Stimulated activated CD4-positive, alpha-beta T cell treated with anti-CD3 and anti-CD28 coated beads, Interleukin-4, amount 100 ng/mL, for 24 hours (primary cell): ENCODE measurements at places on chromosomes 16 and 17.

DNA sequence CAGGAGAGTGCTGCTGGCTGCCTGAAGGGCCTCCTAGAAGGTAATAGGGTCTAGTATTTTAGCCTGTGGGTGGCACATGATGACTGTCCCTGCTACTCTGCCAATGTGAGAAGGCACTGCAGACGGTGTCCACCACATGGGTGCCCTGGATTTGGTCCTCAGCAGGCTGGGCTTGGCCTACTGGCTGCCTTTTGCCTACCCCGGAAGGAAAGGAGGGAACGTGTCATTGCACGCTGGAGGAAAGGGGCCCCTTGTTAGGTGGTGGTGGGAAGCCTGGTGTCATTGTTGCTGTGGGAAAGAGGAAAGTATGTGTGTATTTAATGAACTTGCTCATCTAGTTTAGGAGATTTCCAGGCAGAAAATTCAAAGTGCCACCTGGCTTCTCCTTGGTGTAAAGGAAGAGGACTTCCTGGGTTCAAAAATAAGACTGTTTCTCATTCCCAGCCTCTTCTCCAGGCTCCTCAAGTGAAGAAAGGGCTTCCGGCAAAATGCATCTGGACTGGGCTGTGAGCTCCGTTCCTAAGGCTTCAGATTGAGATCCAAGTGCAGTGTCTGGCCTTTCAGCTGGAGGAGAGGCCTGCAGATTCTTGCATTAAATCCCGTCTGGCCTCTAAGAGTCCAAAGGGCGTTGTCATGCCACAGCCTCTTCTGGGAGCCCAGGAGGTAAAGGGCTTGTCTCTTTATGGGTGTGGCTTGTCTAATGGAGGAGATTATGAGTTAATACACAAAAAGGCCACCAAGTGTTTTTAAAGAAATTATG lies 55.1 kb downstream of the RPTOR start:
- DNase-seq = no peak

- DNase-seq = no peak
Measured at GRCh38 chr16:62882552-62883221, 846.4 kb upstream of the CDH8 start.

DNA sequence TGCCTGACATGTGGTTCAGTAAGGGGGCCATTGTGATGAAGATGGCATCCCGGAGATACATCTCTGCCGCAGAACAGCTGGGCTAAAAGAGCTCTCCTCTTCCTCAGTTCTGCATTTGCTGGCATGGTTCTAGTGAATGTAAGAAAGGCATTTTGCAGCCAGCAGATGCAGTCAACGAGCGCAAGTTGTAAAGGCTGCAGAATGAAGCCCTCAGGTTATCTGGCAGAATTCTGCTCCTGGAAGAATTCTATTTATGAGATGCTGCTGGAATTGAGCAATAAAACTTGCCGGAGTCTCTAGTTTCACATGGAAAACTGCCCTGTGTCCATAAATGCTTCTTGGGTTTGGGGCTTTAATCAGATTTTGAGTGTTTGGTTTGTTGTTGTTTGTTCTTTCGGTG lies 176.8 kb upstream of the HSBP1 start:
- no peak for DNase-seq

- DNase-seq = no peak
Measured at GRCh38 chr17:71975331-71975801, 145.5 kb upstream of the SOX9 start.

DNA sequence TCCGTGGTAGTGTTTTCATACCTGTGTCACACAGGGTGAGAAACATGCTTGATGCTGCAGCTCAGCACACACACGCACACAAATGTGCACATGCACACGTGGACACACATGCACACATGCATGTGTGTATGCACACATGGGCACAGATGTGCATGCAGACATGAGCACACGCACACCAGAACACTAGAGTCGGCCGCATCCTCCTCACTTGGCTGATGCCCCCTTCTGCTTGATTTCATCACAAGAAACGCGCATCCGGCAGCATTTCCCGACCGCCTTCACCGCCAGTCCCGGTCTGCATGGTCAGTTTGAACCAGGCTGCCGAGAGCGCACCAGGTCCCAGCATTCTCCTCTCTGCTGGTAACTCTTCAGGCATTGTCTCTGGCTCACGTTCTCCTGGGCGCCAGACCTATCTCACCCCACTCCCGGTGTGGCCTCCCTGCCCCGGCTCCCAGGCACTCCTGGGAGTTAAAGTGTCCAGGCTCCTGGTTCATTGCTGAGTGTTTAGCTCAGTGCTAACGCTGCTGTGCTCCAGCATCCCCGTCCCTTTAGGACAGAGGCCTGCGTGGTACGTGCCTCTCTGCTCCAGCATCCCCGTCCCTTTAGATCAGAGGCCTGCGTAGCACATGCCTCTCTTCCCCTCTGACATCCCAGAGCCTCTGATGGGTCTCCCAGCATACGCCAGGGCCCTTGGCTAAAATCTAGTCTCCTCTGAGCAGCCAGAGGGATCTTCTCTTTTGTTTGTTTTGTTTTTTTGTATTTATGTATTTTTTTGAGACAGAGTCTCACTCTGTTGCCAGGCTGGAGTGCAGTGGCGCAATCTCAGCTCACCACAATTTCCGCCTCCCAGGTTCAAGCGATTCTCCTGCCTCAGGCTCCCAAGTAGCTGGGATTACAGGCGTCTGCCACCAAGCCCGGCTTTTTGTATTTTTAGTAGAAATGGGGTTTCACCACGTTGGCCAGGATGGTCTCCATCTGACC lies 16.0 kb downstream of the BAIAP2 start:
- no peak for DNase-seq
